HT1080 (cell line): ENCODE measurements at places on chromosomes 3 and 15.

DNA sequence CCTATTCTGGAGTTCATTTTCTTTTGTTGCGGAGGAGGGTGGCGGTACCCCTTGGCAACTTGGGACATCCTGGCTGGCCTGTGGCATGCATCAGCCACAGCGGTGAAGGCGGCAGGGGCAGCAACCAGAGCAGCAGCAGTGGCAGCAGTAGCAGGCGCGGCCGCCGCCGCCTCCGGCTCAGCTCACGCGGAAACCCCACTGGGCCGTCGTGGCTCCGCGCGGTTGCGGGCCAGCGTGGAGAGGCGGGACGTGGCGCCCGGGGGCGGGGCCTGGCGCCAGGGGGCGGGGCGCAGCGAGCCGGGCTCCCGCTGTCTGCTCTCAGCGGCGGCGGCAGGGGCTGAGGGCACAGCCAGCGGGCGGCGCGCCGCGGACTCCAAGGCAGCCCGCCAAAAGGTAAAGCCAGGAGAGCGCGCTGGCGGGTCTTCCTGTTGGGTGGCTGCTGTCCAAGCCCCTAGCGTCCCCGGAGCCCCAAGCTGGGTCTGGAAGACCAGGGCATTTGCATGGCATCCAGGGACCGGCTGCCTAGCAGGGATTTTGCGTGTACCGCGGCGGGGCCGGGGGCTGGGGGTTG lies 334.4 kb upstream of the THRB start:
- no peak for DNase-seq

- DNase-seq: no peak
Measured at GRCh38 chr3:180295811-180296210, 259.1 kb upstream of the PEX5L start.

DNA sequence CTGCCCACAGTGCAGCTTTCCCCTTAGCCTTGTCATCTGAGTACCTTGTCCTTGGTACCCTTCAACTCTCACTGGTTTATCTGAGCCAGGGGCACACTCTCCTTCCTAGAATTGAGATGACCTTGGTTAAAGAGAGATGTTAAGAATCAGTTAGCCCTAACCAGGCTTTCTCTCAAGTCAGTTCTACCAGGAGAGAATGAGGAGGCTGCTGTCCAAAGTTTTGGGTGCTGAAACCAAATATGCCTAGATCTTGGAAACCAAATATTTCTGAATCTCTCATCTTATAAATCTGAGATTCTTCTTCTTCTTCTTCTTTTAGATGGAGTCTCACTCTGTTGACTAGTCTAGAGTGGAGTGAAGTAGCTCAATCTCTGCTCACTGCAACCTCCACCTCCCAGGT lies 12.0 kb upstream of the CTXND1 start:
- DNase-seq: no peak

GRCh38 chr3:126781889-126782491 lies 78.0 kb downstream of the CHCHD6 start:
- peak; percentile 74 for DNase-seq

- DNase-seq: no peak
Measured at GRCh38 chr3:194133661-194134230, 2.2 kb upstream of the HES1 start.

DNA sequence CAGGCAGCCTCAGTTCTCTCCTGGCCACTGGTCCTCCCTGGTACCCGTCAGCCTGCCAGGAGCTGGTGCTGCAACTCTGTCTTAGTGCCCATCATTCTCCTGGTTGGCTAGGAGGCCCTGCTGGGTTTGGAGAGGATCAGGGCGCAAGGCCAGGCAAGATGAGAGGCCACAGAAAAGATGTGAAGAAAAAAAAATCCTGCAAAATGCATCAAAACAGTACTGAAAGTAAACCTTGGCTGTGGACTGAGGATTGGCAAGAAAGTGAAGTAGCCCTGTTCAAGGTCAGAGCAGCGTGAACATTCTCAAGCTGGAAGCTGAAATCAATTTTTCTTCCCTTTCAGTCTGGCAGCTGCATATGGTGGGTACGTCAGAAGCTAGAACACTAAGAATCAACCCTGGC lies 74.2 kb downstream of the GTF2E1 start:
- DNase-seq: no peak

- DNase-seq: no peak
Measured at GRCh38 chr3:126424039-126424717, 29.5 kb downstream of the CFAP100 start.

GRCh38 chr3:173553635-173554280 lies 156.2 kb downstream of the NLGN1 start:
- peak; percentile 45 for DNase-seq

DNA sequence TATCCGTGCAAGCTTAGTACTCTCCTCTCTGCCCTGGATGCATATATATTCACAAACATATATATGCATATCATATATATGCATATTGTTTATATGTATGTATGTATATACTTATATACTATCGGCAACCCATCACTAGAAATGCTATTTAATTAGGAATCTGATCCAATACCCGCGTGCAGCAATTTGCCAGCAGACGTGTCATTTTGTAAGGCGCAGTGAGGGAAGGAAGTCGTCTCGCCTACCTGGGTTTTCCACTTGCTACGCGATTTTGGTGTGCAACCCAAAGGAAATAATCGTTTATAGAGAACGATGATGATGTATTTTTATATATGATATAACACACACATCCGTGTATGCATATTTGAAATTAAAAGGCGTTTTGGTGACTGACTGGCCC lies 5.6 kb upstream of the FEZF2 start:
- no peak for DNase-seq

DNA sequence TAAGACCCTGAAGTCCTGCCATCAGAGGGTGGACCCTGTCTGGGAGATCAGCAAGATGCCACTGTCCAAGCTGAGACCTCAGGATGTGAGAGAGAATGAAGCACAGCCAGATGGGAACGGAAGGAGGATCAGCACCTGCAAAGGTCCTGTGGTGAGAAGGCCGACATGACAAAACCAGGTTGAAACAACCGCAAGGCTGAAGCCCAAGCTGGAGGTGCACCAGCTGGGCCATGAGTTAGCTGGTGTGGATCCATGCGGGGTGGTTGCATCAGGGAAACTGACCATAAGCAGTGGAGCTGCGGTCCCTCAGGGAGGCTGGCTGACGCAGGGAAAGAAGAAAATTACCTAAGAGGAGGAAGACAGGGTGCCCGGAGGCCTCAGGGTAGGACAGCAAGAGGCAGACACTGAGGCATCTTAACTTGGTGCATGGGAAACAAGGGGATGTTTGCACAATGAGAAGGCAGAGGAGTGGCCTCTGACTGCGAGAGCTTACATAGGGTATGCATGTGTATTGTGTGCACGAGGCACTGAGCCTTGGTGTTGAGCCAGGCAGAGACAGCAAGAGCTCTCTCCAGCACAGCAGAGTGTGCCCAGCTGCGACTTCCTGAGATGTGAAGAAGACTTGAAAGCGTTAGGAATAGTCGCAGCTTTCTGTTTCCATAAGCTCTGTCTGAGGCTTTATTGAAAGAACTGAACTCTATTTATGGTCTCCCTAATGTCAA lies 497.7 kb downstream of the OCA2 start:
- DNase-seq: peak; percentile 8
